Hematopoietic multipotent progenitor cell (in vitro differentiated cells): ENCODE measurements at places on chromosomes 1 and 21.

DNA sequence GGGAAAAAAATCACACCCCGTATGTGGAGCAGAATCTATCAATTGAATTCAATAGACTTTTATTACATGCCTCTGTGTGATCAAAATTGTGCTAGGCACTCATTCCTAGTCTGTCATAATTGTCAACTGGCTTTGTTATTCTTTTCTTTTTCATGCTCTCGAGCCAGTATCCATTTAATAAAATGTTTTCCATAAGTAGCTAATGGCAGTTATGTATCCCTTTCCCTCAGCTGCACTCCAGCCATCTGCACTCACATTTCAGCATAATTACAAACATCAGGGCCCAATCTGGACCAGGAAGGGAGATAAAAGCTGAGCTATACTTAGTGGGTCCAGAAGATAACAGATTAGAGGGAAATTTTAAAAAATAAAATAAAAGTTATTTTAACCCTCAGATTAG is 15.9 kb downstream of the RGS5 start:
- no peak for DNase-seq

DNA sequence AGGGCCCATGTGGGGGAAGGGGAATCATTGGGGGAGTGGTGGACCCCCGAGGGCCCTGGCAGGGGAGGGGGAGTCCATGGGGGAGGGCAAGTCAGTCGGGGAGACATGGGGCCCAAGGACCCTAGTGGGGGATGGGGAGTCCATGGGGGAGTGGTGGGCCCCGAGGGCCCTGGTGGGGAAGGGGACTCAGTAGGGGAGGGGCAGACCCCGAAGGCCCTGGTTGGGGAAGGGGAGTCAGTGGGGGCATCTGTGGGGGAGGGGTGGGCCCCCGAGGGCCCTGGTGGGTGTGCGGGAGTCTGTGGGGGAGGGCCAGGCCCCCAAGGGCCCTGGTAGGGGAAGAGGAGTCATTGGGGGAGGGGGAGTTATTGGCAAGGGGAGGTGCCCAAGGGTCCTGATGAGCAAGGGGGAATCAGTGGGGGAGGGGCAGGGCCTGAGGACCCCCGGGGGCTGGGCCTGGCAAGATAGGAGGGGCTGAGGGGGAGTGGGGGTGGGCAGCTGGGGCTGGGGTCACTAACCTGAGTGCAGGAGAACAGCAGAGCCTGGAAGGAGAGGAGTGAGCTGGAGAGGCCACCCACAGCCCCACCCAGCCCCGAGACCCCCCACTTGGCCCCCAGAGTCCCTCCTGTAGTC is 2.1 kb downstream of the MXRA8 start:
- DNase-seq, result no peak

GRCh38 chr1:93114391-93114790 is 35.3 kb downstream of the MTF2 start:
- DNase-seq, result no peak

DNA sequence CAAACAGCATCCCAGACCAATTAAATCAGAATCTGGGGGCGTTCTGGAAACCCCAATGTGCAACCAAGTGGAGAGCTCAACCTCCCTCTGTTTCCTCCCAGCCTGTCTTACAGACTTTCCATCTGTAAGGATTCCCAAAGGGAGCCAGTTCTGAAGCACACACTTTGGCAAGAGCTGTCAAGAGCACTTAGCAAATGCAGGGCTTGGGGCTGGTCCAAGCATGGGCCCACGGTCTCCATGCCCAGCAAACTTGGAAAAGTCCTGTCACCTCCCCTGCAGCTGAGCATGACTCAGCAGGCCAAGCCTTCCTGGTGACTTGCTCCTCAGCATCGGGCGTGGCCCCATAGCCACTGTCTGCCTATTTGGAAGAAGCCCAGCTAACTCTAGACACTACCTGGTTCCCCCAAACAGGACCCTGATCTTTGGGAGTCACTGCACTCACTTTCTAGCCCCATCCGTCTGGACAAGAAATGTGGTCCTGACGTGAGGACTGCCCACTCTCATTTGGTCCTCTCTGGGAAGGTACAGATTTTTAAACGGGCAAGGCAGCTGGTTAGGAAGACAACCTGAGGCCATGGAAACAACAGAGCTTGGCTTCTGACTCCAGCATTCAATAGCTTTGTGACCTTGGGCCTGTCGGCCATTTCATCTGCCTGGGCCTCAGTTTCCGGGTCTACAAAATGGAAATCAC is 16.9 kb downstream of the SLC2A1 start:
- DNase-seq, result no peak

- no peak for DNase-seq
These were observed 11.2 kb upstream of the SLC35E2B start for GRCh38 chr1:1703796-1704195.

DNA sequence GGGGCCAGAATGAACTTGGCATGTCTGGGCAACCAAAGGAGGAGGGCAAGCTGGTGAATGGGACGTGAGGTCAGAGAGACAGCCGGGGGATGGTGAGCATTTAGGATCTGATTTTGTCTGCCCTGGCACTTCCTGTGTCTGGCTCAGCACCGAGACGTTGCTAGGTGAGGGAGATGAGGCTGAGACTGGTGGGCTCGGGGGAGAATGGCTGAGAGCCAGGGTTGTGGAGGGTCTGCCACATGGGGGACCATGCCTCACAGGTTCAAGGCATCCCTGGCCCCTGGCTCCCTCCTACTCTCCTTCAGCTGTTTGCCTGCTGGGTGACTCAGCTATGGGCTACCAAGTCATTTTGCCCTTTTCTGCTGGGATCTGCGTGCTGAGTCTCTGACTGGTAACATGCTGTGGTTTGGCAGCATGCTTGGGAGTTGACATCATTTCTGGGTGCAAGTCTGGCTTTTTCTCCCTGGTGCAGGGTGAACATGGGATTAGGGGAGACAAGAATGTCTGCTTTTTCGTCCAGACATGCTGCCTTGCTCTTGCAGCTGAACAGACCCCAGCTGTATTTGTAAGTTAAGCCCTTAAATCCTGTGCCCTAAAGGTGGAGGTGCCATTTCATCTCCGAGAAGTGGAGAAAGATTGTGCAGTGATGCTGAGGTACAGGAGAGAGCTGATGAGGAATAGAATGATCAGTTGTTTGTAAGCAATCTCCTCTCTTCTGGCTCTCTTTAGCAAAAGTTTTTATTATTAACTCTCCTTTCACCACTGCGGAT is 17.6 kb downstream of the GALNT2 start:
- DNase-seq, result peak; percentile 50

- no peak for DNase-seq
These were observed 273.0 kb downstream of the LTN1 start for GRCh38 chr21:28719723-28720122.

DNA sequence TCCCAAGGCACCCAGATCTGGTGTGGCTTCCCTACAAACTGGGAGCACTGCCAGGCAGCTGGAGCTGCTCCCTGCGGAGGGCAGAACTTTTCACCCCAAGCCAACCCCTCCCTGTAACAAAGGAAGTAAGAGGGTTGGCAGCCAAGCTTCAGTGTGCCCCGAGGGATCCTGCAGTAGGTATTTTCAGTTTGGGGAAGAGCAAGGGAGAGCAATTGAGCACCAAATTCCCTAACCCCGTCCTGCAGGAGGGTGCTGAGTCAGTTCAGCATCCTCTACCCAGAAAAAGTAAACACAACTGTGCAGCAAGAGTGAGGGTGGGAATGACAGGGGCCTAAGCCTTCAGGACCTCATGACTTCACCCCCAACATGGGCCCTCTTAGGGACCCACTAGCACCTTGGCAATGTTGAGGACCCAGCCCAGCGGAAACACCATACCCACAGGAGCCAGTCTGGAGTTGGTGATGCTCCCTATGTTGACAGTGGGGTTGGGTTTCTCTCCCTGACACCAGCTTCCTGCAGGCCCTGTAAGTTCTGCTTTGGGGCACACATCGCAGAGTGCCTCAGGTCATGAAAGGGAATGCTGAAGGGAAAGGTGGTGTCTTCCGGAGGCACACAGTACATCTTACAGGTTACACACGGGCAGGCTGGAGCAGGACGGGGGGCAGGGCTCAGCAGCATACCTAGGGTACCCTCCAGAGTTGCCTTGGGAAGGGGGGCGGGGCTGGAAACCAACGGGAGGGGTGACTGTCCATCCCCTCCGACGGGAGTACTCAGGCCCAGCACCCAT is 14.8 kb downstream of the SH3BP5L start:
- no peak for DNase-seq

GRCh38 chr1:48109390-48110013 is 112.3 kb upstream of the TRABD2B start:
- DNase-seq, result peak; percentile 32

DNA sequence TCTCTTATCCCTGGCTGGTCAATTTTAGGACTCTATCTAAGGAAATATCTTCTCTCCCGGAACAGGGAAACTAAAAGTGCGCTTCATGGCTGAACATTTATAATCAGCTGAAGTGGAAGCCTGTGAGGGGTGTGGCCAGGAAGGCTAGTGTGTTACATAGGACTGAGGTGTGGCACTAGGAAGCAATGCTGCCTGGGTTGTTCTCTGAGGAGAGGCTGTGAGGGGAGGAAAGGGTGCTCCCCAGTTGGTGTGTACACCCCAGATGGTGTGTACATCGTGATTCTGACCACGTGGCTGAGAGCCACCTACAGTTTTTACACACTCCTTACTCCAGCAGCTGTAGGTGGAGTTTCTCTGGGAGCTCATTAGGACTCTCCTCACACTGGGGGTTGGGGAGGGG is 16.3 kb downstream of the NTPCR start:
- no peak for DNase-seq
